Suppressor macrophage (primary cell): ENCODE measurements at places on chromosomes 5 and 9.

DNA sequence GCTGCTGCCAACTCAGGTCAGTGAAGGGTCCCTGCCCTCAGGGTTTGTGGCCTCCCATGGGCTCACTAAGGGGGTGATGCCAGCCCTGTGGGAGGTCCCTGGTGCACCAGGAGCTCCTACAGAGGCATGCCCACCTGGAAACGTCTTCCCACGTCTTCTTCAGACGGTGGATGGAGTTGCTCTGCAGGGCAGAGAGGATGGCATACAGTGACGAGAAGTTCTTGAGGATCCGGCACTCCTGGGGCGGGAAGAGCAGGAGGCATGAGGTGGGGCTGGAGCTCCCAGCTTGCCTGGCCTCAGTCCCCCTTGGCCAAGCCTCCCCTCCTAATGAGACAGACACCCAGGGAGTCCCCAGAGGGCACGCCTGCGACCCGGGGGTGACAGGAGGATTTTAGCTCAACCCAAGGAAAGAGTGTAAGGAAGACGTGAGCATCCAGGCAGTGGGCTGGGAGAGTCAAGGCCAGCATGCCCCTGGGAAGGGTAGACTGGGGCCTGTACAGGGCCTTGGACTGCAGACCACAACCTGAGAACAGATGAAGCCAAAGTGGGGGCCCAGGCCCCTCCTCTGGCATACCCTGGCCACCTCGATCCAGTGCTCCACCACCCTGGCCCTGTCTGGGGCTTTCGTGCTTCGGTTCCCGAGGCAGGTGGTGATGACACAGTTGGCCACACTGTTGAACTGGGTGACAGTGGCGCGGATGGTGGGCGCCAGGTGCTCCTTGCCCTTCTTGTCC is 14.4 kb downstream of the RALGDS start:
- no peak for DNase-seq

GRCh38 chr5:33675958-33676464 is 215.8 kb downstream of the ADAMTS12 start:
- peak; percentile 68 for DNase-seq

DNA sequence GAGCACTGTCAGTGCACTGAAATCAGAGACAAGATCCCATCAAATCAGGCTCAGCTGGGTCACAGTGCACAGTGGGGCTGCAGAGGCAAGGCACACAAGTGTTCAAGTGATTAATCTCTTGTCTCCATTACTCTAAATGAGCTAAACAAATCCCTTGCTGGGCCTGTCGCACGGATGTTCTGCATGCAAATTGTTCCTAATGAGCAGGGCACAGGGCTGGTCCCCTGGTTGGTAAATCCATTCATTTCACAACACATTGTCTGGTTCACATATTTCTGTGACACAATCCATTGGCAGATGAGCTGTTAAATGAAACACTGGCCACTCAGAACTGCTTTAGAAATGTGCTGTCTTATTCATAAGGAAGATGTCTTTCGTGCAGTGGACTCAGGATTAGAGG is 167.9 kb upstream of the BRINP1 start:
- no peak for DNase-seq

DNA sequence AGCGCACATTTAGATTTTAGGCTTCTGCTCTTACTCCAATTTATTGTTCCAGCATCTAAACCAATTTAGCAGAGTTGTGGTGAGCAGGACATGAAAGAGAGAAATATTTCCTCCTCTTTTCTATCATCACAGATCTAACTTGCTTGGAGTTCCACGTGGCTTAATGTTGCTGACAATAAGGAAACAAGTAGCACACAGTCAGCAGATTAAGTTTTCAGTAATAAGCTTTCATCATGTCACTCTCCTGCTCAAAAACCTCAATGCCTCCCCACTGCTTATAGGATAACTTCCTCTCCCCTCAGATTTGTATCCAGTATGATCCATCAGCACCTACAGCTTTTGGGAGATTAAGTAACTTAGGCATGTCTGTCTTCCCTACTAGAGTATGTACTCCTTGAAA is 10.4 kb upstream of the SSBP2 start:
- peak; percentile 67 for DNase-seq

- DNase-seq: no peak
Observed at GRCh38 chr5:60636644-60637043, 63.3 kb downstream of the DEPDC1B start.

GRCh38 chr9:136943291-136944211 is 987 bp downstream of the FBXW5 start:
- peak; percentile 64 for DNase-seq

DNA sequence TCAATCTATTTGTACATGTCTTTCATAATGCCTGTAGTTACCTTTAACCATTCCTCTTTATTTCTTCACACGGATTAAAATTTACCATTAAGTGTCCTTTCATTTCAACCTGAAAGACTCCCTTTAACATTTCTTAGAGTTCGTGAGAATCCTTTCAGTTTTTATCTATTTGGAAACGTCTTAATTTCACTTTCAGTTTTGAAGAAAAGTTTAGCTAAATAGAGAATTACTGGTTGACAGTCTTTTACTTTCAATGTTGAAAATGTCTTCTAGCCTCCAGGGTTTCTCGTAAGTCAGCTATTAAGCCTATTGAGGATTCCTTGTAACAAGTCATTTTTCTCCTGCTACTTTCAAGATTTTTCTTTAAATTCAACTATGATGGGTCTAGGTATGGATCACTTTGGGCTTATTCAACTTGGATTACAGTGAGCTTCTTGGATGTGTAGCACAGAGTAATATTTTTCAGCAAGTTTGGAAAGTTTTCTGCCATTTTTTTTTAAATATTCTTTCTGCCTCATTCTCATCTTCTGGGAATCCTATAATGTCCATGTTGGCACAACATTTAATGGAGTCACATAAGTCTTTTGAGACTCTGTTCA is 48.5 kb downstream of the RFX3 start:
- DNase-seq: no peak

DNA sequence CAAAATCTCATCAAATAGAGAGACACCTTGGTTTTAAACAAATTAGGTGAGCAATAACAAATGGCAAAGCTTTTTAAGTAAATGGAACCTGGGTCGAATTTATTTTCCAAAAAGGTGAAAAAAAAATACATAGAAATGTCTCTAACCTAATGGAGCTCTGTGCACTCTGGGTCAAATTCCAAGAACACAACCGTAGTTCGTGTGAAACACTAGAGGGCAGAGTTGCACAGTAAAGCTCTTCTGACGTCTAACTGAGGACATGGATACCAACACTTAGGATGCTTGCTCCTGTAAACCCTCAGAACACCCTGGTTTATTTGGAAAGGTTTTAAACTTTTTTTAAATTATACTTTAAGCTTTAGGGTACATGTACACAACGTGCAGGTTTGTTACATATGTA is 18.9 kb downstream of the MARCHF11 start:
- peak; percentile 65 for DNase-seq

DNA sequence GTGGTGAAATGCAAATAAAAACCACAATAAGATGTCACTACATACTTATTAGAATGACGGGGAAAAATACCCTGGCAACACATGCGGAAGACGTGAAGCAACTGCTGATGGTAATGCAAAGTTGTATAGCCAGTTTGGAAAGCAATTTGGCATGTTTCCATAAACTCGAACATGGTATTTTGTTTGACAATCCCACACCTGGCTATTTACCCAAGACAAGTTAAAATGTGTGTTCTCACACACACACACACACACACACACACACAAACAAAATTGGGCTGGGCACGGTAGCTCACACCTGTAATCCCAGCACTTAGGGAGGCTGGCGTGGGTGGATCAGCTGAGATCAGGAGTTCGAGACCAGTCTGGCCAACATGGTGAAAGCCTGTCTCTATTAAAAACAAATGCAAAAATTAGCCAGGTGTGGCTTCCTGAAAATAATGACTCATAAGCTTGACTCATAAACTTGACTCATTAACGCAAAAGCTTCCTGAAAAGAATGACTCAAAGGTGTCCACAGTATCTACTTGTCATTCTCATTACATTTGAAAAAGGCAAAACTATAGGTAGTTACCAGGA is 456.5 kb downstream of the CDH18 start:
- no peak for DNase-seq

DNA sequence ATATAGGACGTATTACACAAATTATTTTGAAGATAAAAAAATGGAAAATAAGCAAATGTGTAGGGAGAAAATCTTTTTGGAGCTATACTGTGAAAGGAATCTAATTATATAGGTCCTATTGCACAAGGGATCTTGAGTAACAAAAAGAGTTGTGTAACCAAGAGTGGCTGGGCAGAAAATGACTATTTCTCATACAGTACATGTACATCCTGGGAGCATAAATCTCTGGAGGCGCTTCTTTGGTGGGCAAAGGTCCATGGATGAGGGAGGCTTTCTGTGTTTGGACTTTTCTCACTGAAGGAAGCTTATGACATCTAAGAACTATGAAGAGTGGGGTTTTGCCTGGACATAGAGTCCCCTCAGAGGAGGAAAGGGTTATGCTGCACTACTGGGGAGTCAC is 29.8 kb downstream of the ANKS6 start:
- peak; percentile 61 for DNase-seq

DNA sequence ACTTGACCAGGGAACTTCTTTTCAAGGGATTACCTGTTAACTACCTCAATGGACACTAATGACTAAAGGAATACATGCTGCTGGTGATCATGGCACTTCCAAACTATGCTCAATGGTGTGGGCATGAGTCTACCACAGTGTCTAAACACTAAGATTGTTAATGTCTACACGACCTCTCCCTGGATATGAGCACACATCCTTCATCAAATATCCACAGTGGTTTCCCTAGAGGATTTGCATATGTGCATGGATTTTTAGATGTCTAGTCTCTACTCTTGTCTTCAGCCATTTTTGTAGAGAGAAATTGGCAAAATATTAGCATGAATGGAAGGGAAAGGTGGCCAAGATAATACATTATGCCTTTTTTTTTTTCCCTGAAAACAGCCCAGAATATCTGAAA is 113.3 kb upstream of the CCDC152 start:
- no peak for DNase-seq

- no peak for DNase-seq
Observed at GRCh38 chr5:89081360-89081759, 198.4 kb upstream of the MEF2C start.

DNA sequence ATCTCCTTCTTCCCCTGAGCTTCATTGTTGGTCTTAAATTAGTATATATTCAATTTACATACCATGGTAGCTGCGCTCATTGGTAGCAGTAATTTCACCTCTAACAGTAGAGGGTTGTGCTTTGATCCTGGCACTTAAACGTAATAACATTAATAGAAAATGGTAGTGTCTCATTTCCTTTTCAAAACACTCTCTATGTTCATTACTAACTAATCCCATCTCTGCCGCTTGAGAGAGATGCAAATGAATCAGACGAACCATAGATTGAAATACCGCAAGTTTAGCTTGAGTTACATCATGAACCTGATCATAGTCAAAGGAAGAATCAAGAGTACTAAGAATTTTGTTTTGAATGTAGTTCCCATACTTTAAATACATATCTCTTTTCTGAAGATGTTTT is 2.2 kb downstream of the THBS4 start:
- no peak for DNase-seq

DNA sequence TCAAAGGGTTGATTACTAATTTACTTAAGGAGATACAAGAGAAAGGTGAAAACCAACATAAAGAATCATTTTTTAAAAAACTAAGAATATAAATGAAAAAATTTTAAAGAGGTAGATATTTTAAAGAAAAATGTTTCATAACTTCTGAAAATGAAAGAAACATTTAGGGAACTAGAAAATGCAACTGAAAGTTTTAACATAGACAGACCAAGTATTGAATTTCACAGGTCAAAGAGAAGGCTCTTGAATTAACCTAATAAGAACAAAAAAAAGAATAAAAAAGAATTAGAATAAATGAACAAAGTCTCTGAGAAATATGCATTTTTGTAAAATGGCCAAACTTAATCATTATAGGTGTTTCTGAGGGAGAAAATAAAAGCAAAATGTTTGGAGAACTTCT is 16.1 kb upstream of the FAM174A start:
- DNase-seq: no peak

- DNase-seq: no peak
Observed at GRCh38 chr9:117265253-117265652, 149.6 kb downstream of the ASTN2 start.

- no peak for DNase-seq
Observed at GRCh38 chr9:24776226-24776625, 230.5 kb upstream of the IZUMO3 start.

DNA sequence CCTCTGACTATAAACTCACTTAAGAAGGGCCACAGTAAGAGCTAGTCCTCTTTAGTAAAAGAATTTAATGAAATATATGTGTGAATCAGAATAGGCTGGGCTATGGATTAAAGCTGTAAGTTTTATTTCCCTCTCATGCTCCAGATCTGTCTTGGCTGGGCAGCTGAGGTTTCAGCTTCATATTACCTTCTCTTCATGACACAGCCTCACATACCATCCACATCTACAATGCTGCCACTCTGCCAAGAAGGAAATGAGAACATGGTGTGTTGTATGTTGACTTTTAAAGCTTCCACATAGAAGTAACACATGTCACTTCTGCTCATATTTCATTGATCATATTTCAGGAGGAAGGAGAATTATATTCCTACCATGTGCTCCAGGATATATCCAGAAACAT is 776.0 kb upstream of the ACO1 start:
- no peak for DNase-seq

DNA sequence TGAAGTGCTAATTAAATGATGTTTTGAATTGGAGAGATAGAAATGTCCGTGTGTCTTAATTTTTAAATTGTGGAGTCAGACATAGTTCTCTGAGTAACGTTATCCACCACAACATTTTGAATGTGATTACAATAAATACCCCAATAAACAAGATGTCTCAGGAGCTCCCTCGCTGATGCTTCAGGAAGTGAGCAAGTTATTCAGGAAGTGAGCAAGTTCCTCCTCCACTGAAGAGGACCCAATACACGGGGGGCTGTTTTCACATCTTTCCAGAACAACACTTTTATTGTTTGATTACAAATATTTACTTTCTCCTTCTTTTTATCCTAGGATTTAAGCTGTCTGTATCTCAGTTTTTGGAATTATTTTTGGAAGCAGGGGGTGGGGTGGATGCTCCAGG is 363.8 kb downstream of the LRRC70 start:
- DNase-seq: no peak

DNA sequence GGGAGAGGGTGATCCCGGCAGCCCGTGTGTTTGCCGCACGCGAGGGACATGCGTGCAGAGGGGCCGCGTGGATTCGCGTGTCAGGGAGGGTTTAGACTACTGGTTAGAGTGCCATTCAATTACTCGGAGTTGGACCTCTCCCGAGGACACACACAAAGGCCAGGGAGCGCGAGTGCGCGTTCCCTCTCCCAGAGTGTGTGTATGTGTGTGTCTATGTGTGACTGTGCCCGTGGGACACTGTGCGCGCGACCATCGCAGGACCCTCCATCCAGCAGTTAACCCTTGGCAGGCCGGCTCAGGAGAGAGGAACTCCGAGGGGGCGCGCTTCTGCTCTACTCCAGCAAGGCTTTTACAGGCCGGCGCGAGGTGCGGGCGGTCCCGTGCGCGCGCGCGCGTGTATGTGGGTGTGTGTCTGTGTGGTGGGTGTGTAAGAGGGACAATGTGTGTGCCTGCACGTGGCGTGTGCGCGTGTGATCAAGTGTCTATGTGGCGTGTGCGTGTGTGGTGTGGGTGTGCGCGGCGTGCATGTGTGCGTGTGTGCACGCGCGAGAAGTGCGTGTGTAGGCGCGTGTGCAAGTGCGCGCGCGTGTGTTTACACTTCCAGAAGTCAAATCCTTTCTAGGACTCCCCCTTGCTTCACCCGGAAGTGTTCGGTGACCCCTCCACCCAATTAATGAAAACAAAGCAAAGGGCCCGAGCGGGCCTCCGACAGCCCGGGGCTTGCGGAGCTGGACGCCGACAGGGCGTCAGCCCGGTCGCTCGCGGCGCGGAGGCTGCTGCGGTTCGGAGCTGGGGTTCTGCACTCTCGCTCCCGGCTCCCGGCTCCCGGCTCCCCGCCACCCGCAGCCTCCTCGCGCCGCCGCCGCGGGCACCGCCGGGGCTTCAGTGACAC is 75.3 kb upstream of the TBCA start:
- DNase-seq: peak; percentile 46

GRCh38 chr5:65482736-65483545 is 1.2 kb upstream of the ADAMTS6 start:
- DNase-seq: peak; percentile 37
